ENCODE measurements at places on chromosomes 5 and 9.
A peak's percentile ranks its signal among the peaks of the same experiment; 100 is the strongest.

- DNase-seq, result no peak
Measured at GRCh38 chr9:98438666-98439065, 183.2 kb upstream of the TBC1D2 start.

DNA sequence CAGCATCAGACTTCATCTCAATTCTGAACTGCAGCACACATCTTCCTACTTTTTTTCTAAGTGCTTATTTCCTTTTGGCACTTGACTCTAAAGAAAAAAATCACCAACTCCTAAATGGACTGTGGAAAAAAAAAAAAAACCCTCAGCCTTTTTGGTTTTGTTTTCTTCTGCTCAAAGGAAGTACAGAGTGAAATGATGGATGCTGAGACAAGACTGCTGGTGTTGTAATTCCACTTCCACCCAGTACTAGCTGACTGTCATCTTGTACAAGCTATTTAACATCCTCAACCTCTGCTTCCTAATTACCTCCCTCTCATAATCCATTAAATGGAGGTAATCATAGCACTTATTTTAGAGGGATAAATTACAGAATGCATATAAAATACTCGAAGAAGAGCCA lies 171.5 kb upstream of the GNA14 start:
- no peak for DNase-seq

GRCh38 chr9:93680443-93681268 lies 104.3 kb downstream of the PHF2 start:
- no peak for DNase-seq

- DNase-seq, result no peak
Measured at GRCh38 chr5:73534011-73534644, 31.3 kb downstream of the ANKRA2 start.

- no peak for DNase-seq
Measured at GRCh38 chr5:67010684-67011409, 185.8 kb downstream of the CD180 start.

DNA sequence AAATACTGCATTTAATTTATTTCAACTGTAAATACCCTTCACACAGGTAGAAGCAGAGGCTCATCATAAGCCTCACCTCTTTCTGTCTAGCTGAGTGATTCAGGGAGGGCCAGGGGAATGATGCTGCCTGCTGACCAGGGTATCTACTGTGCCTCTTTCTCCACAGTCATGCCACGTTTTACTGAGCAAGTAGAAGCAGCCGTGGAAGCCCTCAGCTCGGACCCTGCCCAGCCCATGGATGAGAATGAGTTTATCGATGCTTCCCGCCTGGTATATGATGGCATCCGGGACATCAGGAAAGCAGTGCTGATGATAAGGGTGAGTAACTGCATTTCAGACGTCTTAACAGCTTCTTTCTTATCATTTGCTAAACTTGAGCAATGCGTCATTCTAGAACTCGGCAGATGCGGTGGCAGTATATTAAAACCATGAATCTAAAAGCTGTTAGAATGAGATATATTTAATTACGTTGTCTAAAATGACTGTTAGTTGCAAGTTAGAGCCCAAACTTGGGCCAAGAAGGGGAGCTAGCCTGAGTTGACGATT lies 50.0 kb upstream of the LRRTM2 start:
- no peak for DNase-seq

- DNase-seq, result no peak
Measured at GRCh38 chr9:93083592-93084470, 12.2 kb upstream of the CARD19 start.

DNA sequence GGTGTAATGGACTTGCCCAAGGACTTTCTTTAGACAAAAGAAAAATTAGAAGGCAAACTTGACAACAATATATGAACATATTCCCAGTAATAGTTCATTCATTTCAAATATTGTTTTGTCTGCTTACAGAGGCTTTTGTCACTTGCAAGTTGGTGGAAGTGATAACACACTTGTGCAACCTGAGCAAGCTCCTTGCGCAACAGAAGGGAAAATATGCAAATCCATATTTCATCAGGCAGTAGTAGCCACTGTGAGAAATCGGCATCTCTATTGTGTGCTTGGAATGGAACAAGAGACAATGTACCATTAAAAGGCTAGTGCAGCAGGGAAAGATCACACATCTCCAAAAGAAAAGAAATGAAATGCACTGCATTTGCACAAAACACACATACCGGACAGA lies 125.3 kb upstream of the RASEF start:
- DNase-seq, result no peak

DNA sequence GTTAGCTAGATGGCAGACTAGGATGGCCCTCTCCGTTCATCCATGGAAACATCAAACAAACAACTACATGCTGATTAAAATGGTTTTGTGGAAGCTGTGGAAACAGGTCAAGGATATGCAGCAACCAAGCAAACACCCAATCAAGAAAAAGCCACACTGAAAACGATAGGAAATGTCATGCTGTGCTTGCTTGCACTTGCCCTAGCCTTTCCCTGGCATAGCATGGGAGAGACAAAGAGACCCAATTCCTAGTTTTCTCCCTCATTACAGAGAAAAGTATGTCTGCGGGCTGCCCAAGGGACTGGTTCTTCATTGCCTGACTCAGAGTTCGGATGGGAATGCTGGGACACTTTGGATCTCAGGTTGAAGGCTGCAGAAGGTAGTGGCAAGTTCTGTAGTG lies 98.7 kb downstream of the FANCC start:
- DNase-seq, result no peak

DNA sequence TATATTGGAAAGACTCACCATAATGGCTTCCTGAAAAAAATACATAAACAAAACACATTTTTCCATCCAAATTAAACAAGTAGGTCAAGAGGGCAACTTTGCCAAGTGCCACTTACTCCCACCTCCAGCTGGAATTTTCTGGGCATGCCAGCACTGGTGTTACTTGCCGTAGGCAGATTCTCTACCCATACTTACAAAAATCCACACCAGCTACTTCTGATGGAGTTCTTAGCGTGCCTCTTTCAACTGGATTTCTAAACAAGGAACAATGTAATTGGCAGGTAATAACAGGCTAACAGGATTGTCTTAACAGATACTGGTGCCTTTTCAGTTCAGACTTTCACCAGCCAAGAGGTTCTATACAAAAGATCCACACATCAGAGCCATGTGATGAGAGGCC lies 301.4 kb downstream of the MLLT3 start:
- DNase-seq, result no peak

DNA sequence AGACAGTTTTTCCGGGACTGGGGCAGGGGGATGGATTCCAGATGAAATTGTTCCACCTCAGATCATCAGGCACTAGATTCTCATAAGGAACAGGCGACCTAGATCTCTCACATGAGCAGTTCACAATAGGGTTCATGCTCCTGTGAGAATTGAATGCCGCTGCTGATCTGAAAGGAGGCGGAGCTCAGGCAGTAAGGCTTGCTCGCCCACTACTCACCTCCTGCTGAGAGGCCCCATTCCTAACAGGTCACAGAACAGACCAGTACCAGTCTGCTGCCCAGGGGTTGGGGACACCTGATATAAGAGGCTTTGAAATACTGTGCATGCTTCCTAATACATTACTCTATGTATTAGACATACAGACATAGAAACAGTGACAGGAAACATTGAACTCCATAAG lies 41.1 kb downstream of the PTPRD start:
- no peak for DNase-seq

- no peak for DNase-seq
Measured at GRCh38 chr5:156588306-156588705, 261.3 kb downstream of the SGCD start.

- no peak for DNase-seq
Measured at GRCh38 chr9:7153134-7153533, 395.4 kb downstream of the KDM4C start.

- DNase-seq, result no peak
Measured at GRCh38 chr9:35700942-35701341, 11.2 kb upstream of the TPM2 start.

- no peak for DNase-seq
Measured at GRCh38 chr5:68804343-68804742, 289.5 kb upstream of the SLC30A5 start.

- no peak for DNase-seq
Measured at GRCh38 chr9:4359016-4359415, 59.1 kb upstream of the GLIS3 start.

DNA sequence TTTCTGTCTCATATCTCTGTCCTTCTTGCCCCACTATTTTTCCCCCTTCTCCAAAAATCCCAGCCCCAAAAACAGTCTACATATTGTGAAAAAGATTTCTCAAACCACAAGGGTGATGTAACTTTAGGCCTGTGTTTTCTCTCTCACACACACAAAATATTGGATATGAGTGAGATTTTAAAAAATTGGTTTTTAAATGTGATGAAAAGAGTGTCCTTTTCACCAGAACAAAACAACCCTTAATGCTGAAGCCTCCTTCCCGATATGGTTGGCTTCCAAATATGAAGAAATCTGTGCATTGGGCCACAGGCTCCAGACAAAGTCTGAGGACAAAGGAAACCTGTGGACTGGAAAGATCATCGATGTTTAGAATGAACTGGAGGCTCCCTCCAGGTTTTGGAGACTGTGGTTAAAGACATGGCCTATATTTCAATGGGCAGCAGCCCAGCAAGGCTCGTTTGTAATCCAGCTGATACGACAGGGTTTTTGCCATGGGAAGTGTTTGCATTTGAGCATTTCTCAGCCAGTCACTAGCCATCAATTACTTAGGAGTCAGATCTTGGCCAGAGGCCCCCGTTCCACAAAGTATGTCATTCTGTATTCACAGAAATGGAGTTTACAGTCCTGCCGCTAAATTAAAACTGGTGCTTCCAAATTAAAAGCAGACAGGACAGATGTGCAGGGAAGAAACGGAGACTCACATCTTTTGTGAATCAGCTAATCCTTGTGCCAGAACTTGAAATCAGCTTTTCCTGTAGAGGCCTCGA lies 546.3 kb downstream of the EBF1 start:
- no peak for DNase-seq

GRCh38 chr9:113955076-113955752 lies 79.1 kb downstream of the ZNF618 start:
- DNase-seq, result no peak

DNA sequence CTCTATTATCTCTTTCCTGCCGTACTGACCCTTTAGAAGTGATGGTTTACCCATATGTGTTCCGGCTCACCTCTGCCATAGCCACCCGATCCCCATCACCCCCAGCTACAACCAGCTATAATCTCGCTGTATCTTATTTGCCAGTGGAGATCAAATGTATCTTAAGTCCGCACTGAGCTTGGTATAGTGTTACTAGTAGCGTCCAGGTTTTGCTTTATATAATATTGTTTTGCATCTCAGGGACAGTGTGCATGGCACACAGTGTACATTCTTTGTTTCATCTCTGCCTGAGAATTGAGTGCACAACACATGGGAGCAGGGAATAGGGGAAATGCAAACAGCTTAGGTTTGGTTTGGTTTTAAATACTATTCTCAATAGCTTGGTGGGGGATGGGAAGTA lies 135.8 kb upstream of the SNX2 start:
- no peak for DNase-seq

DNA sequence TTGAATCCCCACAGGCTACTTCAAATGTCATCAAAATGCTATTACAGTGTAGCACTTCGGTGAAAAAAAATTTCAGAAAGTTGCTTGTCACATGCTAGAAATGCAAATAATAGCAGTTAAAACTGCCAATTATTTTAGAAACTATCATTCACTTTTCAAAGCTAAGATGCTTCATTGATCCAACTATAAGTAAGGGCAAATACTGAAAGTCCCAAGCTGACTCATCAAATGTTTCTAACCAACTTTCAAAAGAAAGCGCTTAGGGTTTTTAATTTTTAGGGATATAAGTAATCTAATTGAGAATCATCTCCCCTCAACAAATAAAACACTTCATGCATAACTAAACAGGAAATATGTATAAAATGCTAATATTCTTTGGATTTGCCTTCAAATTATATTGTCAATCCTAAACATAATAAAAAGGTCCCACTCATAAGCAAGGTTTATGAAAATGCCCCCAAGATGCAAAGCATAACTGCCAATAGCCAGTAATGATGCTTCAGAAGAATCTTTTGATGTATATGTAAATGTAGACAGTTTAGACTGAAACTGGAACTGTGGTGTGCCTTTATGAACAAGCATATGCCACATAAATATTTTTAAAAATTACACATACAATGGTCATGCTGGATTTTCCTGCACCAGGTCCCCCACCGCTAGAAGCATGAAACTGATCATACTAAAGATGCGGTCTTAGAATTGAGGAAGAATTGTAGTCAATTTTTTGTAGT lies 12.2 kb downstream of the ACTL7A start:
- no peak for DNase-seq

GRCh38 chr5:107670087-107670931 lies 428 bp downstream of the EFNA5 start:
- DNase-seq, result peak; percentile 46

DNA sequence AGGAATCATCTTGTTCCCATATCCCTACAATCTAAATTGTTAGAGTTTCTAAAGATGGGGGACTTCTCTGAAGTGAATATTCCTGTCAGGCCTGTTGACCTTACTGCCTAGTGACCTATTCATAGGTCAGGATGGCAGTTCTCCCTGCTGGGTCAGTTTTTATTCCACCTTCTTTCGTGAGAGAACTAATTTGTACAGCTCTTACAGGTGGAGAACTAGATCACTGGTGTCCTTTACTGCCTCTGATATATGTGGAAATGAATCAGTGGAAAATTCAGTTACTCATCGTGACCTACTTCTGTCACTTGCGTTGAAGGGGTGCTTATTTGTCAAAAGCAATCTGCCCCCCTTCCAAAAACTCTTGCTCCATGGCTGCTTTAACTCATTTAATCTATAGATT lies 164.9 kb downstream of the CD180 start:
- DNase-seq, result no peak

DNA sequence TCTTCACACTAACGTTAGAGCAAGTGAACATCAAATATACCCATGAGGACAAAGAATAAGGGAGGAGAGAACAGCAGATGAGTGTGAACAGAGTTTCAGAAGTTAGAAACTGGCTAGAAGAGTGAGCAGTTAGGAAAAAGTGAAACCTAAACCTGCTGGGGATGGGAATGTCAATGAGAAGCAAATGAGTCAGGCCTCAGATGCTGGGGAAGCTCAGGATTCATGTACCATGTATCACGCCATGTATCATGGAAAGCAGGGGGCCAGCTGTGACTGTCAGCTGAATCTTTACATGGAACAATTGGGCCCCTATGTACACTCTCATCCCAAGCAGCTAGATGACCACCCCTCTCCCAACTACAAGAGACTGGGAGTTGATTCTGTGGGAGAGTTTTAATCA lies 16.2 kb downstream of the GDF9 start:
- no peak for DNase-seq

DNA sequence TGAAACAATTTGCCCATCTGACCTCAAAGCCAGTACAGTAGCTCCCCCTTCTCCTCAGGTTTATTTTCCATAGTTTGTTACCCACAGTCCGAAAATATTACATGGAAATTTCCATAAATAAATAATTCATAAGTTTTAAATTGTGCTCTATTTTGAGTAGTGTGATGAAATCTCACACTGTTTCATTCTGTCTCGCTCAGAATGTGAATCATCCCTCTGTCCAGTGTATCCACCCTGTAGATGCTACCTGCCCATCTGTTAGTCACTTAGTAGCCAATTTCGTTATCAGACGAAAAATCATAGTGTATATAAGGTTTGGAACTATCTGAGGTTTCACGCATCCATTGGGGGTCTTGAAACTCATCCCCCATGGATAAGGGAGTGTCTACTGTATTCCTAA lies 100.7 kb upstream of the IL7R start:
- DNase-seq, result no peak

GRCh38 chr5:135221696-135222095 lies 177.3 kb downstream of the MACROH2A1 start:
- DNase-seq, result no peak

Data from RPMI8226 (cell line).